ENCODE measurements at places on chromosomes 13 and 19.

DNA sequence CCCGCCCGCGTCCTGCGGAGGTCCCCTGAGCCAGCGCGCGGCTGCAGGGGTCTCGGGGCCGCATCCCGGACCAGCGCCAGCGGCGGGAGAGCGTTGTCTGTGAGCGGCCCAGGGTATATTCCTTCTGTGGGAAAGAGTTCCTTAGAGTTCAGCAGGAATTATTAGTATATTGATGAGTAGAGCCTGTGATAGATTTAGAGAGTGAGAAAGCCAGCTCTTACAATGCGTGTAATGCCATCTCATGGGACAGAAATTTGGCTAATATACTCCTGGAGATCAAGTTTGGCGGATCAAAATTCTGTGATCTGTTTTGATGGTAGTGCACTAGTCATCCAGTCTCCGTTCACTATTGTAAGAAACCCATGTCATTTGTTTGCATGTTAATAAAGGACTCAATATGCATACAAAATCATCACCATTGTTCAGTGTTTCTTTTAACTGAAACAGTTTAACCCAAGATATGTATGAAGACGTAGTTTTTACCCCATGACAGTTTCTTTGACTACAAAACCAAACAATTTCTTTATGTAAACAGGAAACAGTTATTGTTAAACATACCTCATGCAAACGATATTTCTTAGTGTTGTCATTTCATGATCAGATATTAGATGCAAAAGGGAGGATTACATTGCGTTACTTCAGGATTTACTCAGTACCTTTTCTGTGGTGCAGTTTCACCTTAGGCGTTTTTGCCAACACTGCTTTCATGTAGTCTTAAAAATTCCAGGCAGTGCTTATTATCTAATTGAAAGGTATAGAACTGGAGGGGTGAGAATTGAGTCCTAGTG is 9.9 kb downstream of the TNFRSF19 start:
- no peak for DNase-seq

DNA sequence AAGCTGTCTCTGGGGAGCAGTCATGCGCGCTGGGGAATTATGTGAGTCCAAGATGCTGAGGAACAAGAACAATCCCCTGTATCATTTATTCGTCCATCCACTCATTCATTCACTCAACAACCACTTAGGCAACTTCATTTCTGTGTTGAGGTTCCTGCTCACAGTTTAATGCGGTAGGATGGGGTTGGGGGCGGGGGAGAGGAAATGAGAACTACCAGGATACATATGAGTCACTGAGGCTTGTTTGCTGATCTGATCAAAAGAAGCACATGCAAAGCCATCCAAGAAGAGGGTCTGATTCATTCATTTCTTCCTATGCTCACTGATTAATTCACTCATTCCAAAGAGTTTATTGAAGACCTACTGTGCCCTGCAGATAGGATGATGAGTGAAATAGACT is 20.9 kb downstream of the ZNF536 start:
- no peak for DNase-seq

- no peak for DNase-seq
Observed at GRCh38 chr19:23867895-23868294, 46.8 kb upstream of the ZNF726 start.

- no peak for DNase-seq
Observed at GRCh38 chr13:111429064-111429558, 108.7 kb downstream of the TEX29 start.

GRCh38 chr19:19050731-19051130 is 13.1 kb upstream of the SLC25A42 start:
- DNase-seq = no peak

DNA sequence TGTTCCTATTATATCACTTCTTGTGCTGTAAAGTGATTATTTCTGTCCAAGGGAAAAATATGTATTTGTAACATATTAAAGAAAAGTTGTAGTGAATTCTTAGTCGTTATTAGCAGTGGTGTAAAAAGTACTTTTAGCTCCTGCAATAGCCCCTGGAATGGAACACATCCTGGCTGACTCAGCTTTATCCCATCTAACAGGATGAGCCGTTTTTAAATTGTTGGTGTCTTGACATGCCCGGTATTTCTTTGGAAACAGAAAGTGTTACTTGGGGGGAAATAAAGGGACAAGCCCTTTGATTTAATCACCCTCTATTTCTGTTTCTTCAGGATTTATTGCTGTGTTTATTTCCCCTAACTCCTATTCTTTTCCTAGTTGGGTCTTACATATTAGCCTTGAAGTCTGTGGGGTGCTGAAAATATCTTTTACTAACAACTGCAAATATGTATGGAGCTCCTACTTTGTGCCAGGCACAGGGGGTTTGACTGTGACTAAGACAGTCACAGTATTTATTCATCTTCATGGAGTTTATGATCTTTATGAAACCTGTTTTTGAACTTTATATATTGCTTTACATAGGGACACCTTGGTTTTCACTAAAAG is 17.9 kb downstream of the COG3 start:
- DNase-seq = no peak
